ENCODE measurements at places on chromosomes 7 and 10.

- DNase-seq, result no peak
Observed at GRCh38 chr10:110074298-110074697, 66.5 kb downstream of the ADD3 start.

- no peak for DNase-seq
Observed at GRCh38 chr7:152522571-152523067, 86.8 kb upstream of the KMT2C start.

- no peak for DNase-seq
Observed at GRCh38 chr10:124185084-124185483, 91.7 kb upstream of the CHST15 start.

GRCh38 chr7:50863053-50863452 lies 80.4 kb upstream of the GRB10 start:
- no peak for DNase-seq

- DNase-seq, result no peak
Observed at GRCh38 chr10:120996456-120997034, 145.4 kb downstream of the WDR11 start.

DNA sequence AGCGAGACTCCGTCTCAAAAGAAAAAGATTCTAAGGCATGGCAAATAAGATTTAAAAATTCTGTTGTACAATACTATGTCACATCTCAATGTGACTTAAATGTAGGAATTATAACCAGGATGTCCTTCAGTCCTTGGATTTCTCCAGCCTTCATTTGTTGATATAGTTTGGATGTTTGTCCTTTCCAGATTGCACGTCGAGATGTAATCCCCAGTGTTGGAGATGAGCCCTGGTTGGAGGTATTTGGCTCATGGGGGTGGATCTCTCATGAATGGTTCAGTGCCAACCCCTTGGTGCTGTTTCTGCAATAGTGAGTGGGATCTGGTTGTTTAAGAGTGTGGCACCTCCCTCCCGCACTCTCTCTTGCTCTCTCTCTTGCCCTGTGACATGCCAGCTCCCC lies 12.8 kb upstream of the ACHE start:
- DNase-seq, result no peak

DNA sequence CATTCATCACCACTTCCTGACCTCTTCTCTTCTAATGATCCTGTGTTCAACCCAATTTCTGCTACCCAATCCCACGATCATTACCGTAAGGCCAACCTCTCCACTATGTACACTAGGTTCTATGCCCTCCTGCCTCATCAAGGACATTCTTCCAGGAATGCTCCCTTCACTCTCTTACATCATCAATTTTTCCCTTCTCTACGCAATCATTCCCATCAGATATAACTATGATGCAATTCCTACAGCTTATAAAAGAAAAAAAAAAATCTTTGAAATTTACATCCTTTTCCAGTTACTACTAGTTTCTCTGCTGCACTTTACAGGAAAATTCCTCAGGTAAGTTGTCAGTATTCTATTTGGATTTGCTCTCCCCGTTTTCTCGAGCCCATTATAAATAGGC lies 30.8 kb upstream of the GPR22 start:
- no peak for DNase-seq

GRCh38 chr10:78301481-78301880 lies 267.8 kb downstream of the RPS24 start:
- DNase-seq, result no peak

GRCh38 chr7:148110097-148110868 lies 480.3 kb upstream of the C7orf33 start:
- no peak for DNase-seq

- DNase-seq, result no peak
Observed at GRCh38 chr10:132929953-132930548, 12.3 kb downstream of the CFAP46 start.

GRCh38 chr7:137990251-137990941 lies 11.5 kb downstream of the CREB3L2 start:
- no peak for DNase-seq

DNA sequence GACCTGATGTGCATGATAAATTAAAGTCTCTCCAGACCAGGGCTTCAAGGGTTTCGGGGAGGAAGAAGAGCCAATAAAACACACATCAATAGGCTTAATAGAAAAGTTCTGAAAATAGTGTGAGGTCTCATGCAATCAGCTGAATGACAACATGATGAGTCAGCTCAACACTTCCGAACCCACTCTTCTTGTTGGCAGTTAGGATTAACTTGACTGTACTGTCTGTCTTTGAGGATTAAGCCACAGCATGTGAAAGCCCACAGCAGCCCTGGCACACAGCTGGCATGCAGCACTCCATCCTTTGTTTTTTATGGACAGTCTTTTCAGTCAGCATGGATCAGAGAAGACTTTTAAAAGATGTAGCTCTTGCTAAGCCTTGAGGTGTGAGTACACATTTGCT lies 526.9 kb upstream of the VSTM2A start:
- no peak for DNase-seq

GRCh38 chr7:82477733-82478515 lies 34.3 kb upstream of the CACNA2D1 start:
- no peak for DNase-seq

- no peak for DNase-seq
Observed at GRCh38 chr10:48273741-48274140, 755 bp downstream of the FRMPD2 start.

GRCh38 chr7:26208040-26208439 lies 6.5 kb downstream of the CBX3 start:
- DNase-seq, result no peak

DNA sequence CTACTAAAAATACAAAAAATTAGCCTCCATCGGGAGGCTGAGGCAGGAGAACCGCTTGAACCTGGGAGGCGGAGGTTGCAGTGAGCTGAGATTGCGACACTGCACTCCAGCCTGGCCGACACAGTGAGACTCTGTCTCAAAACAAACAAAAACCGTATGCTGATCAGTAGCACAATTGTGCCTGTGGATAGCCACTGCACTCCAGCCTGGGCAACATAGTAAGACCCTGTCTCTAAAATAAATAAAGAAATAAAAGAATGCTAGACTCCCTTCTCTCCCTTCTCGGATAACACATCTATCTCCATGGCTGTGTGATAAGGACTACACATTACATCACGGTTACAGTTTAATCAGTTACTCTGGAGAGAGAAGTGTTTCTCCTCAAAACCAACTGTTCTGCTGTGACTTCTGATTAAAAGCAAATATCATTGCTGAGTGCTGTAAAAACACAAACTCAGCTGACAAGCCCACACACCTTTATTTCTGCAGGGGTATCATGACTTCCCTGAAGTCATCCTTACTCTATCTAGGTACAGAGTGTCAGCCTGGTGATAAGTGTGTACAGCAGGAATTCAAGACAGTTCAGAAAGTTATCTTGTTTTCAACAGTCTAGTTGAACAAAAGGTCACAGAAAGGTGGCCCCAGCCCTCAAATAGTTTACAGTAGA lies 5.3 kb upstream of the ARHGAP19 start:
- no peak for DNase-seq

GRCh38 chr7:108109221-108109908 lies 20.8 kb downstream of the LAMB4 start:
- DNase-seq, result no peak

GRCh38 chr7:16021851-16022250 lies 335.4 kb upstream of the MEOX2 start:
- no peak for DNase-seq

Data from T-helper 2 cell treated with Interferon-gamma antibody and Interleukin-4, amounts not matched to agents 5 μg/mL and 100 μg/mL, for 36 hours (primary cell).